ENCODE measurements at places on chromosomes 13 and 19.

- no peak for DNase-seq
These were observed 480.3 kb downstream of the LIG4 start for GRCh38 chr13:107734891-107735625.

DNA sequence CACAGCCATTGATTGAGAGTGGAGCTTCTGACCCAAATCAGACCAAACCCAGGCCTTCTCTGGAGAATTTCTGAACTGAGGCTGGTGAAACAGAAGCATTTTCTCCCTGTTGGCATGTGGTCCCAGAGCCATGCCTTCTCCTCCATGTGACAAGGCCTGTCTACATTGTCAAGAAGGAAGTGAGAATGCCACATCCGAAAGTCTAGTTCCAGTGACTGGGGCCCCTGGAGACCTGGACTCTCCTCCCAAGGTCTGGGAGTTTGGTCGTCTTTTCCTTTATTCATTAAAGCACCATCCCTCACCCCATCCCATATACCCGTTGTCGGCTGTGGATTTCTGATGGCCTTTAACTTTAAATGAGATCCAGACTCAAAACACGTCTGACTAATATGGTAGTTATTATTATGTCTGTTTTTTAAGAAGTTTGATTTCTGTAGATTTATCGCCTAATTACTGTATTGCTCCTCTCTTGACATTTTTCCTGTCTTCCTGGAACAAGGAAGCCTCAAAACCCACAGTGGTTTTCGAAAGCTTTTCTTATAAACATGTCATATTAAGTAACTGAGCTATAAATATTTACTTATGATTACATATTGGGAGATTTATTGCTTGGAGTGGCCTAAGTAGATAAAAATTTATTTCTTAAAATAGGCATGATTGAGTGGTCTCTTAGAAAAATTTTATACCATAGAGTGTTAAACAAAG, 128.3 kb upstream of the FRY start:
- no peak for DNase-seq

- DNase-seq = no peak
These were observed 223.9 kb upstream of the RXFP2 start for GRCh38 chr13:31515427-31515826.

- DNase-seq = peak; percentile 72
These were observed 1.3 kb upstream of the SHANK1 start for GRCh38 chr19:50720921-50721381.

DNA sequence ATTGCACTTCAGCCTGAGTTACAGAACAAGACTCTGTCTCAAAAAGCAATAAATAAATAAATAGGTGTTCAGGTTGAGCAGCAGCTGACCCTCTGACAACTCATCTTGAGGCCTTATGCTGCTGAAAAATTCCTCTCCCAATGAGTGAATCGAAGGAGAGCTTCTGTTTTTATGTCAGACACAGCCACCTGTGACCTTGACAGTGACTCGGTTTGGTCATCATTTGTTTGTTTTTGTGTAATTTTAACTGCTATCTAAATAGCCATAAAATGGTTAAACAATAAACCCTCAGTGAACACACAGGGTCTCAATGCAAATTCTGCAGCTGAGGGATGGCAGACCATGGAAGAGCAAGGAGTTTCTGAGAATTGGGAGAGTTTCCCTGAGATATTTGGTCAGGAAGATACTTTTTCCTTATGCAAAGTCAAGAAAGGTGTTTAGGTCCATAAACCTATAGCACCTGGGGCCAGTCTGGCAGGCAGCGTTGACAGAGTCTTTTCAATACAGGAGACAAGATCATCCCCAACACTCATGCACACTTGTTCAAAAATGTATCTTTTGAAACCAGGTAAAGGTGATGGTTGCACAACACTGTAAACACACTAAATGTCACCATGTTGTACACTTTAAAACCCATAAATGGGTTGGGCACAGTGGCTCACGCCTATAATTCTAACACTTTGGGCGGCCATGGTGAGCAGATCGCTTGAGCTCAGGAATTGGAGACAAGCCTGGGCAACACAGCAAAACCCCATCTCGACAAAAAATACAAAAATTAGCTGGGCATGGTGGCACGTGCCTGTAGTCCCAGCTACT, 16.6 kb upstream of the SLC25A30 start:
- no peak for DNase-seq

GRCh38 chr13:21902709-21903098, 231.8 kb downstream of the FGF9 start:
- no peak for DNase-seq

DNA sequence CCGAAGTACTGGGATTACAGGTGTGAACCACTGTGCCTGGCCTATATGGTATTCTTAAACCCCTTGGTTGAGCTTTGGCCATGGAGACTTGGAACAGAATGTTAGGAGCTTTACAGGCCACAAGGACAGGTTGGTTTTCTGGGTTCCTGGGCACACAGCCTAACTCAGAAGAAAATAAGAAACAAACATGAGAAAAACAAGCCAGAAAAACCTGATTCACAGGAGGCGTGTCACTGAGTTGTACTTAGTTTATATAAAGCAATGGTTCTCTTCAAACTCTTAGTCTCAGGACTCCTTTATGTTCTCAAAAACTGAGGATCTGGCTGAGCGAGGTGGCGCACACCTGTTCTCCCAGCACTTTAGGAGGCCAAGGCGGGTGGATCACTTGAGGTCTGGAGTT, 125.1 kb upstream of the SPATA13 start:
- no peak for DNase-seq

- DNase-seq = no peak
These were observed 445.5 kb upstream of the SGCG start for GRCh38 chr13:22735011-22735995.

GRCh38 chr19:45954156-45954555, 19.5 kb downstream of the NOVA2 start:
- no peak for DNase-seq

DNA sequence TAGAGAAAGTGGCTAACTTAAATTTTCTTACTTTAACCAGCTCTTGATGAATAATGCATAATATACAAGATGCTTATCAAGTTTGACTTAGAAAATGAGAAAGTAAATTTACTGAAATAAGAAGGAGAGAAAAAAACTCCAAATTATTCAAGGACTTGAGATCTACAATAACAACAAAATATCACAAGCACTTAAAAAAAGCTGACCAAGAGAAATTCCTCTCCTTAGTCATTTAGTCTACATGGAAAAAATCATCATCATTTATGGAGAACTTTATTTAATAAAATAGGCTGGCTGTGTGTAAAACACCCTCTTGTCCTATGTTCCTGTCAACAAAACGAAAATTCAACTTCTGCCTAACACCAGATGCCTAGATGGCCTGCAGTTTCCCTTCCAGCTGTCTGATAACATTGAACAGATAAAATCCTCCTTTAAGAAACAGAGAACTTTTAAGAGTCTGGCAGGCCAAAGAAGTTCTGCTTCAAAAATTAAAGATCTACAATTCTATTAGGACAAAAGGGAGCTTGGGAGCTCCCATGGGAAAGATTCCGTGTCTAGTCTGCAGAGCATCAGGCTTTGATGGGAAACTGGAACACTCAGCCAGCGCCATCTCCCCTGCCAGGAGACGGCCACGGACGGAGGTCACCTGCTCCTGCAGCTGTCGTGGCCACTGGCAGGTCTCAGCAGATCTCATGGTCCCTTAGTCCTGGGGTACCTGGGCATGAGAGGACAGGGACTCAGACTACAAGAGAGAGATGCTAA, 37.9 kb upstream of the ATP11A start:
- DNase-seq = peak; percentile 36
